Liver (tissue), 10 donors: ENCODE measurements at places on chromosomes 12 and 14.

GRCh38 chr12:1330477-1330827 lies 263.9 kb downstream of the FBXL14 start:
- DNase-seq: no peak

- DNase-seq: no peak
Observed at GRCh38 chr12:43392116-43392515, 159.9 kb downstream of the ADAMTS20 start.

DNA sequence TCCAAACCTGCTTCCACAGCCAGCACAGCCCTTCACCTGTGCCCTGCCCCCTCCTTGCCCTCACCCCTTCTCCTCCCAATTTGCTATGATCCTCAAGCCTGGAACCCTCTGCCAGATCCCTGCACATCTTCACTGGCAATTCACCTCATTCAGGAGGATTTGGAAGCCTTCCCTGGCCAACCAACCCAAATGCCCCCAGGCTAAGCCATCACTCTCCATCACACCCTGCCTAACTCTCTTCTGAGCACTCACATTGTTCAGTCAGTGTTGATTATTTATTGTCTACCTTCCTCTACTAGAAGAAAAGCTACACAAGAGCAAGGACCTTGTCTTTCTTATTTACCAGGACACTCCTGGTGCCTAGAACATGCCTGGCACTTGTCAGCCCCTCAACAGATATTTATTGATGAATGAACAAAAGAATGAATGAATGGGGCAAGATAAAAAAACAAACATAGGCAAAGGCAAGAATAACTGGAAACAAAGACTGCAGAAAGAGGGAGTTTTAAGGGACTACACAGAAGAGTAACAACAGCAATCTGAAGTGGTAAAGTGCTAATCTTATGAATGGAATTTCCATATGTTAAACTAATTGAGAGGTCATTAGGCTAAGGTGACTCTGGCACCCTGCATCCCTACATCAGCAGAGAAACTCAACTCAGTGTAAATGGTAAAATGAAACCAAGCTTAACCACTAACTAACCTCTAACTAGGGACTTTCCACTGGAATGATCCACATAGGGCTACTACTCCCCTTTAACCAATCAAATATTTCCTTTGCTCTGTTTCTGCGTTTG lies 33.4 kb downstream of the TMTC1 start:
- DNase-seq: no peak

DNA sequence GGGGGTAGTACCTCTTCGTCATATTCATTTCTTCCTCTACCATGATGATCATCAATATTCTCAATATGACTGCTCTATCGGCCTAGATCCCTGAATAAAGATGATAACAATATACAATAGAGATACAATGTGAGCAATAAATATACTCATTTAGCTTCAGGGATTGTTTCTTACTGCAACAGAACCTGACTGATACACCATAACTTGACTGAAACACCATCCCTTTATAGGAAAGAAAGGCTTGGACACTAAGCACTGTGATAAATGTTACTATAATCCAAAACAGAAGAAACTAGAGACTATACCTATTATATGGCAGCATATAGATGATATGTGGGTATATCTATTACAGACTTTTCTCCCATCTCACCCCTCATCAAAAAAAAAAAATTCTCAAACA lies 1.2 kb upstream of the RHOJ start:
- DNase-seq: no peak
